K562 (cell line): ENCODE measurements at places on chromosomes 7 and 10. TPM values are rescaled to one million over a fixed set of nuclear protein-coding genes. Genes with fewer than 3 reads are reported as not detected.

Gene PAX4
- polyA plus RNA-seq, result not detected in 2 replicates

Gene RPEL1
- not detected in 2 replicates for polyA plus RNA-seq

Gene TRIM73
- polyA plus RNA-seq, result 0.28 and 0.90 TPM in 2 replicates

Gene IRF5
- polyA plus RNA-seq, result not detected in 2 replicates

Gene PLAU
- 2.6 and 4.2 TPM in 2 replicates for polyA plus RNA-seq

DNA sequence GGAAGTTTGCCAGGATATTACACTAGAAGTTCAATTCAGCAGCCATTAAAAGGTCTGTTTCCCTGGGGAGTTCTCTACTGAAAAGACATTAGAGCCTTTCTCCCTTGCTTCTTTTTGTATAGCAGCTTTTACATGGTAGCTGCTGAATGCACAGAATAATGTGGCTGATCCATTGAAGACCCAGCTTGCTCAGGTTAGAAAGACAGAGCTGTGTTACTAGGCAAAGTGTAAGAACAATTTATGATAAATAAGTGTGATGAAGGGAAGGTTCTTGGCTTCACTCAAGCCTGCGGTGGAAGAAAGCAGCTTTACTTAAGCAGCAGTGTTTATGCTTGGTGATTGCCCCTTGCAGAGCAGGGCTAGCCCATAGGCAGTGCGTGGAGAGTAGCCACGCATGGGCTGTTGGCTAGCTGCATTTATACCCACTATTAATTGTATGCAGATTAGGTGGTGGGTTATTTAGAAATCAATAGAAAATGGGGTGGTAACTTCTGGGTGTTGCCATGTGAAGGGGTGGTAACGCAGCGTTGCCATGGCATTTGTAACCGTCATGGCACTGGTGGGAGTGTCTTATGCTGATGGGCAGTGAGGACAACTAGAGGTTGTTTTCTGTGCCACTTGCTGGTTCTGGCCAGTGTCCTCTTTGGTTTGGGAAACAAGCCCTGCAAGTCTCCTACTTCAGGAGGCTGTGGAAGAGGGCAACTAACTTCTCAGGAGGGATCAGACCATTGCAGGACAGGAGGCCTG, 942.9 kb downstream of the NRG3 start:
- no peak for DNase-seq

GRCh38 chr10:46247181-46247475, 39.7 kb upstream of the ANTXRL start:
- DNase-seq, result no peak

DNA sequence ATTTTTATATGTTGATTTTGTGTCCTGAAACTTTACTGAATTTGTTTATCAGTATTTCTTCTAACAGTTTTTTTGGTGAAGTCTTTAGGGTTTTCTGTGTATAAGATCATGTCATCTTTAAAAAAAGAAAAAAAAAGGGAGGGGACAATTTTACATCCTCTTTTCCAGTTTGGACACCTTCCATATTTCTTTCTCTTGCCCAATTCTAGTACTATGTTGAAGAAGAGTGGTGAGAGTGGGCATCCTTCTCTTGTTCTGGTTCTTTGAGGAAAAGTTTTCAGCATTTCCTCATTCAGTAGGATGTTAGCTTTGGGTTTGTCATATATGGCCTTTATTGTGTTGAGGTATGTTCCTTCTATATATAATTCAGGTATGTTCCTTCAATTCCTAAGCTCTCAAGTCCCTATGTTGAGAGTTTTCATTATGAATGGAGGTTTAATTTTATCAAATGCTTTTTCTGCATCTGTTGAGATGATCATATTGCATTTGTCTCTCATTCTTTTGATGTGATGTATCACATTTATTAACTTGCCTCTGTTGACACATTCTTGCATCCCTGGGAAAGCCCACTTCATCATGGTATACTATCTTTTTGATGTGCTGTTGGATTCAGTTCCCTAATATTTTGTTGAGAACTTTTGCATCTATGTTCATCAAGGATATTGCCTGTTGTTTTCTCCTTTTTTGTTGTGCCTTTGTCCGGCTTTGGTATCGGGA, 12.1 kb downstream of the TAS2R40 start:
- DNase-seq, result no peak
